ENCODE measurements at places on chromosomes 5 and 9.

DNA sequence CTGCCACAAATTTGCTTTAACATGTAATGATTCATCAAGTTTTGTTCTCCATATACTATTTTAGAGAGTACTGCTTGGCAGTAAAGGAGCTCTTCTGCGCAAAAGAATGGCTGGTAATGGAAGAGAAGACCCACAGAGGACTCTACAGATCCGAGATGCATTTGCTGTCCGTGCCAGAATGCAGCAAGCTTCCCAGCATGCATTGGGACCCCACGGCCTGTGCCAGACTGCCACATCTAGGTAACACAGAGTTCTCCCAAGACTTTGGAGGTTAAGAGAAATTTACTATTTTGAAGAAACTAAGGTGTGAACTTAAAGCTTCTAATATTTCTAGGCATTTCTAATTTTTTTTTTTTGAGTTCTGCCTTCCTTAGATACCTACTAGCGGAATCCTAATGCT, 107.1 kb downstream of the MUSK start:
- no peak for DNase-seq

GRCh38 chr5:1507961-1508658, 15.7 kb downstream of the LPCAT1 start:
- no peak for DNase-seq

- DNase-seq, result peak; percentile 69
These were observed 113.2 kb upstream of the ERCC6L2 start for GRCh38 chr9:95762322-95762721.

- DNase-seq, result peak; percentile 56
These were observed 336.6 kb downstream of the CWC27 start for GRCh38 chr5:65105301-65105700.

DNA sequence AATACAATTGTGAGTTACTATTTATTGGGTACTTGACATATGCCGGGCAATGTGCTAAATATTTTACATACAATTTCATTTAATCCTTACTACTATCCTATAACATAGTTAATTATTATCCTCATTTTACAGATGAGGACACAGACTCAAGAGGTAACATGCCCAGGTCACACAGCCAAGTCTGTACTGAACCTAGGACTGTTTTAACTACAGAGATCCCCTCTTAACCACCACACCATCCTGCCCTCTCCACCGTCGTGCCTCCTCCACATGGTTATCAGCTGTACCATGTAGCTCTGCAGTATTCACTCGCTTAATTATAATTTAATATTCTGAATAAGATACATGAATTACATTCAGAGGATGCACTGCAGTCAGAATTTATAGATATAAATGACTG, 5.3 kb downstream of the RAB14 start:
- DNase-seq, result no peak

GRCh38 chr5:61821561-61821960, 484.4 kb upstream of the KIF2A start:
- DNase-seq, result no peak

DNA sequence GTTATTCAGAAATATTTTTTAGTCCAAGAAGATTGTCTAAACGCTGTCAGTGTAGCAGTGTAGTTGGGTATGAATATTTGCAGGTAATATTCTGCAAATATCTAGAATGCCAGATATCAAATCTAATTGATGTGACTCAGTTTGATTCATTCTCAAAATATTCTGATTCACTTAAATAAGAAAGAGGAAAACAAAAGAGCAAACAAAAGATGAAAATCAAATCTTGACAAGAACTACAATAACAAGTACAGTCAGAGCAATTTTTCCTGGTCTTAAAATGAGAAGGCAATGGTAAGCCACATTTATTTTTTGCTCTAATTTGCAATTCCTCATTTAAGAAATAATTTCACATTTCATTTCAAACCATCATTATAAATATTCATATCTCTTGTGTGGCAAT, 36.0 kb downstream of the MRPS30 start:
- no peak for DNase-seq

DNA sequence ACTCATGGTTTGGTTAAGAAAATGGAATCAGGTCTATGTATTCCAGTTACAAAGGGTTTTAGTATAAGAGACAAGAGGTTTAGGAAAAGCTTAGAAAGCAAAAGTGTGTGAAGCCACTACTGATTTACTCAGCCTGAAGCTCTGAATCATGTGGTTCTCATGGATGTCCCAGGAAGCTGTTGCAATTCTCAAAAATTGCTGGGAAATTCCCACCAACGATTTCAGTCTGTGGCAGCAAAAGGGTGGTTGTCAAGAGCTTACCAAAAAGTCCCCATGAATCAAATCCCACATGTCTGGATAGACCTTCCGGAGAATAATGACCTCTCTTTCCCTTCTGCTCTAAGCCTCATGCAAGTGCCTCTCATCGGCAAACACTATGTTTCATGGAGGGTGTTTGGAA, 929.9 kb downstream of the TLE4 start:
- DNase-seq, result no peak

All from T-helper 2 cell (primary cell).